ENCODE measurements at places on chromosomes 4 and X.

GRCh38 chr4:4254666-4255065 is 6.6 kb upstream of the TMEM128 start:
- no peak for DNase-seq

- peak; percentile 36 for DNase-seq
These were observed 51.9 kb downstream of the PHKA2 start for GRCh38 chrX:18931972-18932371.

- DNase-seq: no peak
These were observed 147.3 kb downstream of the CORIN start for GRCh38 chr4:47690611-47691010.

DNA sequence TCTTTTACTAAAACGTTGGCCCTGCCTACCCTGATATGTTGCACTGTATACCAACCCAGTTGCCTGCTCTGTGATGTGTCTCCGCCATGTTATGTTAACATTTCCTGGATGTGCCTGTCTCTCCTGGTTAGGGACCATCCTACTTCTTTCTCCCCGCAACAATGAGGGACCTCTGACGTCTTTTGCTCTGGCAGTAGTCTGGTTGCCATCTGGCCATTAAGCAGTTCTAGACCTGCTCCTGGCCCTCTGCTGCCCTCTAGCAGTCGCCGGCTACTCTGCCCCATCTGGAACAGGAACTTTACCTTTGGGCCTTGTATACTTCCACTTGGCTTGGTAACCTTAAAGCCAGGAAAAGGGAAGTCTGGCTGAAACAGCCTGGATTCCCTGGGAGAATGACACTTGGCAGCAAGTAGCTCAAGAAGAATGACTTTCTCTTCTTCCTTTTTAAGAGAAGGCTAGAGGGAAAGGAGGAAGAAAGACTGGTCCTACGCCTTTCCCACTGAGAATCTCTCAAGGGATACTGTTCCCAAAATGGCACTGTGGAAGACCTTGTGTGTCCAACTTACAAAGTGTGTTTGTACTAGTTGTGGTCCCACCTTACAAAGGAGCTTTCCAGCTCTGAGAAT is 63.5 kb downstream of the GPC3 start:
- peak; percentile 20 for DNase-seq

DNA sequence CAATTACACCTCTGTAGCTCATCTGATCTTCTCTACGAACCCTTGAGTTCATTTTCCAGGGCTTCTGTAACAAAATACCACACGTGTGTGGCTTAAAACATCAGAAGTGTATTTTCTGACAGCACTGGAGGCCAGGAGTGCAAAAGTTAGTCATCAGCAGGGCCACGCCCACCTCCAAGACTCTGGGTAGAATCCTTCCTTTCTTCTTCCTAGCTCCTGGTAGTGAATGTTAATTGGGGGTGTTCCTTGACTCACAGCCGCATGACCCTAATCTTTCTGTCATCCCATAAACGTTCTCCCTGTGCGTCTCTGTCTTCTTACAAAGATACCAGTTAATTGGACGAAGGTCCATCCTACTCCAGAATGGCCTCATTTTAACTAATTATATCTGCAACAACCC is 115.0 kb downstream of the TRIML1 start:
- no peak for DNase-seq

GRCh38 chrX:17377795-17378194 is 2.8 kb downstream of the NHS start:
- DNase-seq: no peak

- DNase-seq: no peak
These were observed 368.8 kb downstream of the GASK1B start for GRCh38 chr4:157803845-157804521.
